Suppressor macrophage treated with lipopolysaccharide for 4 hours (primary cell): ENCODE measurements at places on chromosomes 6 and 20.
A peak's percentile ranks its signal among the peaks of the same experiment; 100 is the strongest.

- no peak for DNase-seq
Observed at GRCh38 chr6:162058281-162058875, 669.2 kb downstream of the PRKN start.

DNA sequence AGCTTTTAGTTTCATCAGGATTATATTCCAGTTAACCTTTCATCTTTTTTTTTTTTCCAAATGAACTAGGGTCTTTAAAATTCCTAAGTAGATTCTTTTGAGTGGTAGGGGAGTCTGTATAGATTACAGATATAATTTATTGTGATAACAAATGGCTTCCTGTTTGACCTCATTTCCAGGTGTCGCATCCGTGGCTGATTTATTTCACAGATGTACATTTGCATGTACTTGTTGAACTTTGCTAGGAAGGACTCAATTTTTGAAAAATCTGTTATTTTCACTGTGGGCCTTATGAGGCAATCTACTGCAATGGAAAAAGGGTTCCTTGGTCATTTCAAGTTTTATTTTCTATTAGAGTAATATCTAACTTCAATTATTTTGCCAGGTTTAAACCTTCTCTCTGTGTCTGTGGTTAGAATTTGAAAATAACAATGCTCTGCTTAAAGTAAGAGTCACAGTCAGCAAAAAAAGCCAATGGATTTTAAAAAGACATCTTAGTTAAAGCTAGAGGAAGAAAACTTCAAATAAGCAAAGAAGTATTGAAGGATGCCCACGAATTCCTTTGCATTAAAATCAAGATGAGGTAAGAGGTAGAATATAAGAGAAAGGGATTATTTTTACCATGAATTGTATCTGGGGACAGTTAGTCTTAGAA lies 57.9 kb downstream of the SAMD5 start:
- no peak for DNase-seq

DNA sequence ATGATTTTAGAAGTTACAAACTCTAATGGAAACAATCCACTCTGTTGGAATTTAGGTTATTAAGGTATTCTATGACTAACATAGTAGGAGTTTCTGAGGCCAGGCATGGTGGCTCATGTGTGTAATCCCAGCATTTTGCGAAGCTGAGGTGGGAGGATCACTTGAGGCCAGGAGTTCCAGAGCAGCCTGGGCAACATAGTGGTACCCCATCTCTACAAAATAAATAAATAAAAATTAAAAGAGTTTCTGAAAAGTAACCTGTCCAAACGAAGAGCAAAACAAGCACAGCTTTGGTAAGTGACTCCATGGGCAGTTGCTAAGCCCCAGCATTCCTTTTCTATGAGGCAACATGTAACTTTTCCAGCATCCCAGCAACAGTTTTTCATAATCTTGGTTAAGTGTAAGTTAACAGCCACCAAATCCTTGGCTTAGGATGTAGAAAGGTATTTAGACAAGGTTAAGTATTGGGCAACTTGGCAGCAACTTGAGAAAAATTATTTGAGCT lies 86.3 kb downstream of the SOX4 start:
- DNase-seq, result no peak

DNA sequence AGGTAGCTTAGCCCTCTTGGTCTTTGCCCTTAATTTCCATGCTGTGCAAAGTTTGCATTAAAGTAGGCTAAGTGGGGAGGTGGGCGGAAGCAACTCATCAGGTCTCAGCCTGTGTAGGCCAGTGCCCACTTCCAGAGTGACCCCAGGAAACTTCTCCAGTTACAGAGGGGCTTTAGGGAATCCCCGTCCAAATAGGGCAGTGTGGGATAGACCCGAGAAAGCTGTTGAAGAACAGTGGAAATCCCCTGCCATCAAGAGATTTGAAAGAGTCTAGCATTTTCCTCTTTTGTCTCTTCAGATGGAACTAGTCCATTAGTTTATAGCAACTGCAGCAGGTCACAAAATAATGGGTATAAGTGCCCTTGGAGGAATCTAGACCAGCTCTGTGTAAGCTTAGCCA lies 20.2 kb downstream of the SF3B5 start:
- DNase-seq, result no peak

DNA sequence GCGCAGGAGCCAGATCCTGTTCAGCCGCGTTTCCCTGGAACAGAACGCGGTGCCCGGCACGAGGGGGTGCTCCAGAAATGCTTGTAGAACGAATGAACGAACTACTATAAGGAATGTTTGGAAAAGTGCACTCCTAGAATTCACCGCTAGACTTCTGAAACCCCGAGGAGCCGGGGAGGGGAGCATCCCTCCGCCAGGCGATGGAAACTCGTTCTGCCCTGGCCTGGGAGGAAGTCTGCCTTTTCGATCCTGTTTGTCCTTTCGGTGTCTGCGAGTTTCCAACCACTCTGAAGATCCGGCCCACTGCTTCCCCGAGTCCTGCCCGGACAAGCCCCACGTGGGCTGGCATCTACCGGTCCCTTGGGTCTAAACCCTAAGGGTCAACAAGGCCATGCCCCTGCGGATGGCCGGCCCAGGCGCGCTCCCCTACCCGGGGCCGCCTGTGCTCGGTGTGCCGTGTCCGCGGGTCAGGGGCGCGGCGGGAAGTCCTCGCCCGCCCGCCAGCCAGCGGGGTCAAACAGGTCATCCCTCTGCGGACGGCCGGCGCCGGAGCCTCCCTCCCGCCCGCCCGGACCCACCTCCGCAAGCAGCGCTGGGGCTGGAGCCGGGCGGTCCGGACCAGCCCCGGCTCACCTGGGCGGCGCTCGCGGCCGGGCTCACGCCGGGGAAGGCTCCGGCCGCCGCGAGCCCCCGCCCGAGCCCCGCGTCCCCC lies 526 bp downstream of the SULF2 start:
- DNase-seq, result peak; percentile 55

GRCh38 chr6:110284855-110285254 lies 73.3 kb downstream of the METTL24 start:
- no peak for DNase-seq
